ENCODE measurements at places on chromosomes 2 and 18.

GRCh38 chr2:235558572-235558971 is 64.7 kb downstream of the AGAP1 start:
- no peak for DNase-seq

- DNase-seq = no peak
These were observed 677.7 kb upstream of the NXPH2 start for GRCh38 chr2:139457873-139458272.

GRCh38 chr18:36660311-36660710 is 168.5 kb downstream of the TPGS2 start:
- no peak for DNase-seq

DNA sequence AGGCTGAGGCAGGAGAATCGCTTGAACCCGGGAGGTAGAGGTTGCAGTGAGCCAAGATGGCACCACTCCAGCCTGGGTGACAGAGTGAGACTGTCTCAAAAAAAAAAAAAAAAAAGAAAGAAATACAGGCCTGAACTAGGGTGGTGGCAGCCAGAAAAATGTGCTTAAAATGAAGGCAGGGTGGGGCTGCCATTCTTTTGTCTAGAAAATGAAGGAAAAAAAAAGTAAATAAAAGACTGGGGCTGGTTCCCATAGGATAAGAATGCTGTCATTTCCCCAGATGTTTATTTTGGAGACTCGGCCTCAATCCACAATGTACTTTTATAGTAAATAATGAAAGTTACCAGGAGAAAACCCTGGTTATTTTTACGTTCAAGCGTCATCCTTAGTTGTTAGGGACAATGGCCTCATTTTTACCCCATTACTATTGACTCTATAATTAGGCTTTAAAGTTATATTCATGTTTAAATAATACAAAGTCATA is 58.9 kb downstream of the ATP8B1 start:
- no peak for DNase-seq

- DNase-seq = no peak
These were observed 13.5 kb downstream of the SNED1 start for GRCh38 chr2:241011751-241012510.

DNA sequence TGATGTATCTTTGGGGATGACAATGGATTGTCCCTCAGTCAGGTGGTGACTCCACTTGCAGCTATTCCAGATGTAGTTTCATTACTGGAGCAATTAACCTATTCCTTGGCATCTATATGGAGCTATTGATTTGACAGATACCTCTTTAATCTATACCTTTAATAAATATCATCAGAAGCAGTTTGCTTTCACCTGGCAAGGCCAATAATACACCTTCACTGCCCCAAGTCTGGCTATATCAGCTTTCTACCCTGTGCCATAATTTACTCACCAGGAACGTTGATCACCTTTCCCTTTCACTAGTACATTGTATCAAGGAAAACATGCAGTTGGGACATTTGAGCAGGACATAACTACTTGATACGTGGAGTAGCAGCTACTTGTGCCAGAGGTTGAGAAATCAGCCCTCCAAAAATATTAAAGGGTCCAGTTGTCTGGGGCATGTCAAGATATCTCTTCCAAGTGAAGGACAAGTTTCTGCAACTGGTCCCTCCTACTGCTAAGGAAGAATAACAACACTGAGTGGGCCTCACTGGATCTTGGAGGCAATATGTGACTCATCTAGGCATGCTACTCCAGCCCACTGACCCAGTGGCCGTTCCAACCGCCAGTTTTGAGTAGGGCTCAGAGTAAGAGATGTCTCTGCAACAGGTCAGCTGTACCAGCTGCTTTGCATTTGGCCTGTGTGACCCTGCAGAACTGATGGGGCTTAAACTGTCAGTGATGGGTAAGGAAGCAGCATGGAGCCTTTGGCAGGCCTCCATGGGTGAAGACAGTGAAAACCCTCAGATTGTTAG is 67.0 kb downstream of the PSMG2 start:
- DNase-seq = no peak

DNA sequence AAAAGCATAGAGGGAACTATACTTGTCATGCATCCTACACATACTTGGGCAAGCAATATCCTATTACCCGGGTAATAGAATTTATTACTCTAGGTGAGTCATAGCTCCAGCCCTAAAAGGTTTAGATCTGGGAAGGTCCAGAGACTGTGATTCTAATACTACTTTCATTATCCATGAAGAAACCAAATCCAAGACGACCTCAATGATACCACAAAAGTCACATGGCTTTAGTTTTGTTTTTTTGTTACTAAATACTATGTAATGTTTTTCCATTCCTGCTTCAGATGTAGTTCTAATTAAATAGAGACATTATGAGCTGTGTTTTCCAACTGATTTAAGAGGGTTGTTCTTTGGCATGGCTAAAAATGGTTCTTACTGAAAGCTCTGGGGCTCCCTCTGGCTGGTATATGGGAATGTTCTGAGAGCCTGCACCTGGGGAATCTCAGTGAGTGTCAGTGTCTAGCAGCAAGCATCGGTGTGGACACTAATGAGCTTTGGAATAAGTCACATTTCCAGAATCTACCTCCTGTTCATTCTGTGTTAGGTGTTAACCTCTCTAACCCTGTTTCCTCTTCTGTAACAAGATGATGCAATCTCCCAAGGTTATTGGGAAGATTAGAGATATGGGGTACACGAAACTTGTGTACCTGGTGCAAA is 20.5 kb upstream of the IL1RL2 start:
- DNase-seq = peak; percentile 40

- DNase-seq = no peak
These were observed 209.2 kb upstream of the STON1 start for GRCh38 chr2:48320742-48321141.

- no peak for DNase-seq
These were observed 6.2 kb upstream of the SDC1 start for GRCh38 chr2:20231159-20231558.

DNA sequence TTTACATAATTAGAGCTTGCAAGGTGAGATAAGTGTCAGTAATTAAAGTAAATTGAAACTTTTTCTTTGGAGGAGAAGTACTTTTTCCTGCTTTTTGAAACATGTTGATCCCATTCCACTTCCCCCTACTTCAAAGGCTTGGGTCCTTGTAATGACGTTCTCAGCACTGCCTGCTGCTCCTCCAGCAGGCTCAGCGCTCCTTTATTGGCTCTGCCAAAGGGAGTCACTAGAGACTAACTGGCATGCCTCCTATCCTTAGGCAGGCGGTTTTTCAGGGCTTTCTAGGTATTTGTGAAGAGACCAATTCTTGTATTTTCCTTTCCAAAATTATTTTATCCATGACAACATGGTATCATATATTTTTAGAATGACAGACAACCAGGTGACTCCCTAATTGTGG is 43.9 kb upstream of the ACADL start:
- DNase-seq = no peak

DNA sequence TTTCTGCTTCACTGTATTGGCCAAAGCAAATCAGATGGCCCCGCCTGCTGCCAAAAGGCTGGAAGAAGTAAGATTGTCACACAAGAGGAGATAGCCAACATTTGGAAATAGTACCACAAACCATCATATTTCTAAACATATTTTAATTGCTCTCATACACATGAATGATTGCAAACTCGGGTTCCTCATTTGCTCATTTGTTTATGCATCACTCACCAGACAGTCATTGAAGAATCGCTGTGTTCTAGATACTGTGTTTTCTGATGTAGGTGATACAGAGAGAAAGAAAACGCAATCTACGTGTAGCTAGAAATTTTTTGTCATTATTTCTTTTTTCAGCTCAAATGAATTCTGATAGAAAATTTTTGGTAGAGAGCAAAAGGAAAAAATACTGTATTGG is 1103.4 kb downstream of the TSN start:
- no peak for DNase-seq

GRCh38 chr18:45688833-45689232 is 35.1 kb upstream of the SLC14A1 start:
- no peak for DNase-seq

All from RCC 7860 (cell line).